A549 treated with GW870086 at 1 μM for 4 hours (cell line): ENCODE measurements at places on chromosomes 7 and 10. TPM values are rescaled to one million over a fixed set of nuclear protein-coding genes. Genes with fewer than 3 reads are reported as not detected.

The ACSM6 gene
- not detected in 5 replicates for total RNA-seq

The ZNF37A gene
- 4.9 to 6.1 TPM (median 5.3 TPM) in 5 replicates for total RNA-seq

The SYT15 gene
- total RNA-seq = 1.6 to 3.3 TPM (median 2.7 TPM) in 5 replicates

The GTF2IRD2 gene
- 3.5 to 8.2 TPM (median 8.1 TPM) in 5 replicates for total RNA-seq

The FAM25C gene
- total RNA-seq = 1.0 to 2.3 TPM (median 1.8 TPM) in 4 of 5 replicates, not detected in the other

The GJD4 gene
- 0.08 TPM in 2 of 5 replicates, not detected in the others for total RNA-seq
